ENCODE measurements at places on chromosomes 1 and 21.
A peak's percentile ranks its signal among the peaks of the same experiment; 100 is the strongest.

DNA sequence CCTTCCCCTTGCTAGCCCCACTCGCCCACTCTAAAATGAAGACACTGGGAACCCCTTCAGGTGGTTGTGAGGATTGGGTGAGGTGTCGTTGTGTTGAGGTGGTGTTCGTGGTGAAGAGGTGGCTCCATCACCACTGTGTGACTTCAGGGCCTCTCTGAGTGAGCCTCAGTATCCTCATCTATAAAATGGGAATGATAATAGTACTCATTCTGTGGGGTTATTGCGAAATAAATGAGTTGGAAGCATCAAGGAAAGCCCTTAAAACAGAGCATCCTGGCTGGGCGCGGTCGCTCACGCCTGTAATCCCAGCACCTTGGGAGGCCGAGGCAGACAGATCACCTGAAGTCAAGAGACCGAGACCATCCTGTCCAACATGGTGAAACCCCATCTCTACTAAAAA is 6.7 kb upstream of the MARCKSL1 start:
- no peak for DNase-seq

DNA sequence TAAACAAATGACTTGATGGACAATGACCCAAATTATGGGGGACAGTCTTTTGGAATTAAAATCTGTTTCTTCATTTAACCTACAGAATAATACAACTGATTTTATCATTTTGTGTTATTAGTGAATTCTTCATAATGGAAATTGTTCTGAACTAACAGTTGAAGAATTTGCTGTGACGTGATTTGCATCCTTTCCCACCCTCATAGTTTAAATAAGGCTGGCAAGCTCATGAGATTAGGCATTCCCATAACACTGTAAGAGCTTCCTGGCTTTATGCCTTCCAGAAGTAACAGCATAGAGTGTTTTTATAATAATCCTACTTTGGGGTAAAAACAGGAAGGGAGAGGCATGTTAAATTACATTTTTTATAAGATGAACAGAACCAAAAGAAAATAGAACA is 95.7 kb downstream of the ATP6V1G3 start:
- no peak for DNase-seq

DNA sequence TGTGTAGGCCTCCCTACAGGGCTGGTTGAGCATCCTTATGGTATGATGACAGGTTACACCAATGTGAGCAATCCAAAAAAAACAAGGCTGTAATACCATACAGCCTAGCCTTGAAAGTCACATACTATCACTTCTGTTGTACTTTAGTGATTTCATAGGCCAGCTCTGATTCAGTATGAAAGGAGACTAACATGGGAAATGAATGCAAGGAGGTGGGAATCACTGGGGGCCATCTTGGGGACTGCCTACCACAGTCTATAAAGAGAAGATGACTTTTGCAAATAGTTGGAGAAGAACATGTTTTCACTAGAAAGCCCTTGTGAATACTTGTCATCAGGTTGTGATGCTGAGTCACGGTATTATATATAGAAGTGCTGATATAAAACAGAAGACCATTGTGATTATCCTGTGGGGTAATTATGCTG is 270.7 kb downstream of the S1PR1 start:
- DNase-seq = no peak

DNA sequence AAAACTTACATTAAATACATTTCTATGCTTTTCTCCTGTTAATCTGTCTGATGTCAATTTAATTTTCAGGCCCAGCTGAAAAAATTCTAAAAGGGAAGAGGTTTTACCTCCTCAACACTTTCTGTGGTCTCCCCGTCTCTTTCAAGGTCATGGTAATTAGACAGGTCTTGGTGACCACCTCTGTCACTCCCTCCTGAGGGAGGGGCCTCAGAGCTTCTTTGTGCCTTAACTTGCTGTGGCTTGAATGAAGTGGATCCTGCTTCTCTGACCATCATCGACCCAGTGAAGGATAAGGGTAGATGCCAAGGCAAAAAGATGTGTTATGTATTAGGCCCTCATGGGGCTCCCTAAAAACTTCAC is 40.8 kb upstream of the OSBPL9 start:
- no peak for DNase-seq

- no peak for DNase-seq
Observed at GRCh38 chr1:20276485-20277159, 14.1 kb upstream of the VWA5B1 start.

DNA sequence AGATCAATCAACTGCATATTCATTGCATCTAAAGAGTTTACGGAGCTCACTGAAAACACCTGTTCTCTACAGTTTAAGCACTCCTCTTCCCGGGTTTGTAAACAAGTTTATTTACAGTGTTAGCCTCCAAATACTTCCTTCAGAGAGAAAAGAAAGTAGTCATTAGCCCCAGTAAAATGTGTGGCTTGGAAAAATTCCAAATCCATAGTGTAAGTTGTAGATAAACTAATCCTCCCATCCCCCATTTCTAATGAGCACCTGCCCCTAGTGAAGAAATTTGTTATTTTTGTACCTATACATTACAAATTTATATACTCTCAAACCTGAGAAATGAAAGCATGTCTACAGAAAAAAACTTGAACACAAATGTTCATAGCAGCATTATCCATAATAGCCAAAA is 21.9 kb downstream of the PUM1 start:
- DNase-seq = no peak

DNA sequence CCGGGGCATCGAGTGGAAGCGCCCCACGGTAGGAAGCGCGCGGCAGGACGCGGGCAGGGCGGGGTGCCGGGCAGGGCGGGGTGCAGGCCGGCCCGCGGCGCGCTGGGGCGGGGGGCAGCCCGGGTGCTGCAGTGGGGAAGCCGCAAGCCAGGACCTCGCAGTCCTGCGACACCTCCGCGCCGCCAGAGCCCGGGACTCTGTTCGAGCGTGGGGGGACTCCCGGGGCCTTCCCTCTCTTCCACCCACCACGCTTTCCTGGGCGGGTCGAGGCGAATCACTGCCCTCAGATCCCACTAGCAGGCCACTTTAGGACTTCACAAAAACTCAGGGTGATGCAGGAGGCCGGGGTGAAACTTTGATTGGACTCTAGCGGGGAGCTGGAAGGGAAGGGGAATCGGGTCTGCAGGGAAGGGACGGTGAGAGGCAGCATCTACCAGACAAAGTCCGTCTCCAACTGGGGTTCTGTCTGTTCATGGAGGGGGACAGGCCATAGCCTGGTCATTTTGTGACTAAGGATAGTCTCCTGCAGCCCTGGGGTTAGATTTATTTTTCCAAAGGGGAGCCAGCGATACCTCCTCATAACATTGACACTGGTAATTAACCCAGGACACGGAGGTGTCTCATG is 623 bp downstream of the CAPN2 start:
- peak; percentile 39 for DNase-seq

All from central memory CD4-positive, alpha-beta T cell (primary cell).